Esophagus (tissue), 2 donors: ENCODE measurements at places on chromosomes 6 and 20. TPM values are rescaled to one million over a fixed set of nuclear protein-coding genes. Genes with fewer than 3 reads are reported as not detected.

Gene IDH3B
- polyA plus RNA-seq: 58.8 TPM

Gene GNRH2
- 0.24 TPM for polyA plus RNA-seq

Gene GRM4
- 0.01 TPM for polyA plus RNA-seq

Gene LIN28B
- not detected for polyA plus RNA-seq

Gene ZC3H12D
- 0.20 TPM for polyA plus RNA-seq

Gene CRISP2
- 1.0 TPM for polyA plus RNA-seq

Gene BCKDHB
- 6.9 TPM for polyA plus RNA-seq

Gene RBBP9
- 5.0 TPM for polyA plus RNA-seq

Gene LINC00237
- polyA plus RNA-seq: not detected

Gene DNAH8
- under 0.01 TPM for polyA plus RNA-seq

Gene PRICKLE4
- 7.3 TPM for polyA plus RNA-seq

Gene CGA
- polyA plus RNA-seq: not detected

Gene PPP1R14C
- polyA plus RNA-seq: 7.8 TPM

Gene SPAG4
- 3.8 TPM for polyA plus RNA-seq

Gene KCNQ2
- polyA plus RNA-seq: 0.01 TPM

Gene VNN1
- 0.29 TPM for polyA plus RNA-seq

Gene TCP11
- not detected for polyA plus RNA-seq

Gene CFB
- 19.6 TPM for polyA plus RNA-seq

Gene ADAT2
- polyA plus RNA-seq: 5.4 TPM

Gene LAMA2
- polyA plus RNA-seq: 0.67 TPM

Gene DPM1
- 20.7 TPM for polyA plus RNA-seq

Gene NKX2-2
- not detected for polyA plus RNA-seq

Gene TRIM31
- polyA plus RNA-seq: 0.22 TPM

Gene JPH2
- polyA plus RNA-seq: 4.2 TPM

Gene NECAB3
- polyA plus RNA-seq: 13.5 TPM

Gene RSPH4A
- polyA plus RNA-seq: 0.08 TPM

Gene PRDM13
- not detected for polyA plus RNA-seq

Gene TREM1
- polyA plus RNA-seq: 0.15 TPM

Gene MAP3K4
- 15.9 TPM for polyA plus RNA-seq

Gene C4A
- 6.9 TPM for polyA plus RNA-seq

Gene BPI
- polyA plus RNA-seq: 0.02 TPM

Gene PXDC1
- polyA plus RNA-seq: 10.0 TPM

Gene HLA-B
- 168 TPM for polyA plus RNA-seq

Gene EYS
- not detected for polyA plus RNA-seq

Gene ZSCAN31
- 5.5 TPM for polyA plus RNA-seq

Gene SYNGAP1
- 18.2 TPM for polyA plus RNA-seq

Gene TRAPPC3L
- not detected for polyA plus RNA-seq

Gene DEFB124
- polyA plus RNA-seq: not detected

Gene ABHD16B
- 0.42 TPM for polyA plus RNA-seq

Gene PCNA
- 143 TPM for polyA plus RNA-seq

Gene FAM217A
- not detected for polyA plus RNA-seq

Gene KIAA1755
- polyA plus RNA-seq: 1.4 TPM

Gene GRM1
- polyA plus RNA-seq: 0.01 TPM

Gene POLR1H
- 48.0 TPM for polyA plus RNA-seq

Gene GPLD1
- polyA plus RNA-seq: 0.29 TPM

Gene HDGFL1
- not detected for polyA plus RNA-seq

Gene RAD21L1
- not detected for polyA plus RNA-seq

Gene HMGN4
- polyA plus RNA-seq: 6.4 TPM

Gene LPA
- polyA plus RNA-seq: 0.08 TPM

Gene CFAP61
- polyA plus RNA-seq: not detected

Gene TPD52L1
- 154 TPM for polyA plus RNA-seq

Gene TSHZ2
- polyA plus RNA-seq: 4.6 TPM

Gene DYNLT2
- 2.7 TPM for polyA plus RNA-seq

Gene PRL
- not detected for polyA plus RNA-seq

Gene NRN1
- 3.3 TPM for polyA plus RNA-seq

Gene SLC52A3
- 4.9 TPM for polyA plus RNA-seq
